ENCODE measurements at places on chromosomes 1 and 21.

DNA sequence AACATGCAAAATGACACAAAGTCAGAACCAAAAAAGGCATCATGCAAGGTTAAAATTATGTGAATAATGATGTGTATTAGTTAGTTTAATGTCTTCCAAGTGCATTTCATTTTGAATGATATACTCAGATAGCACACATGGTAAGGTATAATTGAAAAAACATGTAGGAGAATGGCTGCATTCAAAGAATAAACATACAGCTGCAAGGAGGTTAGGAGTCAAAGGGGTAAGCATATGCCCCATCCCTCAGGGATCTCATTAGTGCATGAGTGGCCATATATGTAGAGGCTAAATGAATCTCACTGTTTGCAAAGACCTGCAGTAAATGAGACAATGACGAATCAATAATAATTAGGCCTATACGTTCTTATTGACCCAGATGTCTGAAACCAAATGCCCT, 179.7 kb upstream of the HOOK1 start:
- DNase-seq, result no peak

GRCh38 chr1:13507075-13507474, 6.7 kb downstream of the LRRC38 start:
- no peak for DNase-seq

DNA sequence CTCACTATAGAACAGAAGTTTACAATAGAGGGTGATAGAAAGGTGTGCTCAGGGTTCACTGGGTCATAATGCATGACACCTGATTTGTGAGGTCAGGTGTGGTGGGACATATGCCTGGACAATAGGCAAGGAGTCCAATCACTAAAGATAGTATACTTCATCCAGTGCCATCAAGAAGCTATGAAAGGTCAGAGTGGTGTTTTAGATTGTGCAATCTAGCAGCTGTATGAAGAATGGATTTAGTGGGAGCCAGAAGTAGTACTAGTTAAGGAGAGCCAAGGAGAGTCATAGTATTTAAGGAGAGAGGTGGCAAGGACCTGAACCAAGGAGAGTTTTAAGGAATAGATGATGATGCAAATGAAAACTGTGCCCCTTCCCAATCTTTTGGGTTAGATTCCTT, 80.6 kb upstream of the C1orf105 start:
- DNase-seq, result no peak

DNA sequence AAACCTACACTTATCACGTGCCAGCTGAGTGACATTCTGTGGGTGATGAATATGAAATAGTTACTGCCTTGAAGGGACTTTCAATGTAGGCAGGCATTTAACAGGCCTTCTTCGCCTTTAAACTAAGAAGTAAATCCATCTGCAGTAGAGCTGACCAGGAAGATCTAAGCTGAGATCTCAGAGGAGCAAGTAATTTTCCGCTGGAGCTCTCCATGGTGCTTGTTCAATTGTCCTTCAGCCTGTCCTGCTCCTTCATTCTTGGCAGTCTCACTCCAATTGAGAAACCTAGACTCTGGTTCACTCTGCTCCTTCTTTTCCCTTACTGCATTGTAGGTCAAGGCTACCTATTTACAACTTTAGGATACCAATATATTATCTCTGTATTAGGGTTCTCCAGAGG, 183.5 kb downstream of the HMCN1 start:
- DNase-seq, result no peak

DNA sequence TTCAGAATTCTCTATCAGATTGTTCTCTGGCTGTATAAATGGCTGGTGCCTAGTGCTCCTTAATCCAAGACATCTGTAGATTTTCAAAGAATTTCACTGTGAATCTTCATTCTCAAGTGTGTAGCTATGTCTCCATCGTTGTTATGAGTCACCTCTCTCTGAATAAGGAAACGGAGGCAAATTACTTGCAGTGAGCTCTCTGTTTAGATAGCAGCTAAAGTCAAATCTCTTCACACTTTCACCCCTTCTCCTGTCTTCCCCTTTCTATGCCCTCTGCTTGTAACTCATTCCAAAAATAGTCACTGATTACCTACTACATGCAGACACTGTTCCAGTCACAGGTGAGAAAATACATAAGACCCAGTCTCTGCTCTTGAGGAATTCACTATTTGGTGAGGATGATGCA, 39.7 kb downstream of the CHML start:
- no peak for DNase-seq

DNA sequence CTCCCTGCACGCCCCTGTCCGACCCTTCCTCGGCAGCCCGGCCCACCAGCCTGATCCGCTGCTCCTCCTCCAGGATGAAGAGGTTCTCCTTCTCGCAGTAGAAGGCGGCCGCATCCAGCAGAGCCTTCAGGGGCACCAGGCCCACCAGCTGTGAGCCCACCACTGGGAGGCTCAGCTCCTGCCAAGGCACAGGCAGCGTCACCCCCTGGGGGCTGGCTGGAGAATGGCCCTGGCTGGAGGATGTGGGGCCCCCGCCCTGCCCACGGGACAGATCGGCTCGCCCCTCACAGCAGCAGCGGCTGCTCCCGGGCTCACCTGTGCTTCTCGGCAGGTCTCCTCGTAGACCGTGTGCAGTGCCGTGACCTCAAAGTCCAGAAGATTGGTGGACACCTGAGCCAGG, 5.3 kb downstream of the FTCD start:
- no peak for DNase-seq

- DNase-seq, result no peak
These were observed 43.8 kb downstream of the SLX9 start for GRCh38 chr21:44983421-44984206.

DNA sequence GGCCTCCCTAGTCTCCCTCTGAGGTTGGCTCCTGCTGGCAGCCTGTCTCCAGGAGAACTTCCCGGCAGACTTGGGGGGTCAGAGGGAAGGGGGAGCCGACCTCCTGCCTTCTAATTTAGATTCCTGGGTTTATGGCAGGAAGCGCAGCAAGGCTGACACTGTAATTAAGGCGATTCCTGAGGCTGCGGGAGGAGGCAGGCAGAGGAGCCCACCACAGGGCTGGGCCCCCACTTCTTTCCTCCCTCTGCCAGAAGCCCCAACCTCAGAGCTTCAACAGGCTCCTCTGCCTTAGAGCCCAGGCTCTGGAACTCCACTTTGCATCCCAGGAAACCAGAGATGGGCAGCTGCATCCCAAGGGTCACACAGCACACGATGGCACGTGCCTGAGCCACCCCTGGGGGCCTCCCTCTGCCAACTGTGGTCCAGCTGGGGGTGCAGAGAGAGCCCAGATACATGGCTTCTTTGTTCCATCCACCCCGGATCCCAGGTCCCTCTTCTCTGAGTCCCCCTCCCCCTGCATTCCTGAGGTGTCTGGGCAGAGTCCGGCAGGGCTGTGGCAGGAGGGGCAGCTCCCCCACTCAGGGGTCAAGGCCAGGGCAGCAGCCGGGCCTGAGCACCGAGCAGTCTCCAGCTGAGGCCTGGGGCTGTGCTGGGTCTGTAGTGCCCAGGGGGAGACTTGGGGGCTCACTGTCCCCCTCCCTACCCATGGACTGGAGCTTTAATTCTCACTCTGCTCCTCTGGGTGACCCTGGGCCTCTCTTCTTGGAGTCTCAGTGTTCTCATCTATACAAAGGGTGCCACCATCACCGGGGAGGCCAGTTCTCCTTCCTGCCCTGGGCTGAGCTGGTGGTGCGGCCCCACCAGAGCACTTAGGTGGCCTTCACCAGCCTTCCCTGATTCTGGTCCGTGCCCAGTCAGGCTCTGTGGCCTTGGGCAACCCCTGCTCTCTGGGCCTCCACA, 39.4 kb upstream of the FAM131C start:
- DNase-seq, result no peak

GRCh38 chr1:42209526-42210251, 45.1 kb upstream of the GUCA2A start:
- no peak for DNase-seq

- no peak for DNase-seq
These were observed 38.9 kb upstream of the GNPAT start for GRCh38 chr1:231201979-231202633.

DNA sequence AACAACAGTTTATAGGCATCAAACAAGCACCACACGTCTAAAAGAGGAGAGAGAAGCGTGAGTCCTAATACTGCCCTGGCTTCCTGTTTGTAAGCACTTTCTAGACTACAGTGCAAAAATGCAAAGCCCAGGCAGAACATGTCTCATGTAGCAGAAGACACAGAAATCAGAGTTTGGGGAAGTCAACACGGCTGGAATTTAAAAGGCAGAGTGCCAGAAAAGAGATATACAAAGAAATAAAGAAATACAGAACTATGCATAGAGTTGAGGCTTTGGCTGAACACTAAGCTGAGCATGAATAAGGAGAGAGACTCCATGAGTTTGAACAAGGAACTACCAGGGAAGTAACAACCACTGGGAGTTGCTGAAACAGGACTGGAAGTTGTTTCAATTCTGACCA, 566.6 kb upstream of the NR5A2 start:
- DNase-seq, result no peak

DNA sequence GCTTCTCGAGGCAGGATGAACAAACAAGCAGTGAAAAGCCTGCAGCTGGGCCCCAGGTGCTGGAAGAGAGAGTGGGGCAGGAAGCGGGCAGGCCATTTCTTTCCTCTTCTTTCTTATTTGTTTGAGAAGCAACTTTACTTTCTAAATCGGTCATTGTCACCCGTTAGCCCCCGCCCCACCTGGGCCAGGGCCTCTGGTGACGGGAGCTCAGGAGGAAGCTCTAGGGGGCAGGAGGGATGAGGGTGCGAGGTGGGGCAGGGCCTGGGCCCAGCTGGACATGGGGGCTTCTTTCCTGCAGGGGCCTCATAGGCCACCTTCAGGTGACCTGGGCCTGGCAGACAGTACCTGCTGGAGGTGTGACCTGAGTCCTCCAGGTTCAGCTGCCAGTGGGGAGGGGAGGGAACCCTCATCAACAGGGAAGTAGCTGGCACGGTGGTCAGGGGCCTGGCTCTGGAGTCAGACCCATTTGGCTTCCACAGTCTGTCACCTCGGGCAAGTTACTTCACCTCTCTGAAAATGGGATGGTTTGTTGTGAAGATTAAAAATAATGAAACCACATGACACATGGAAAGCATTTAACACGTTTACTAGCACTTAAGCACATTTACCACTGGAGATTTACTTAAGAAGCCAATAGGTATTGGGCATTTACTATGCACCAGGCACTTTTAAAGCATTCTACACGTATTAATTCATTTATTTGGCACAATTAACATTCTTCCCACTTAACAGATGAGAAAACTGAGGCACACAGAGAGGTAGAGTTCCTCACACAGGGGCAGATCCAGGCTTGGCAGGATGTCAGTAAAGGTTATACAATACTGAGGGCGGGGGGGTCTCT, 54.1 kb upstream of the ID3 start:
- no peak for DNase-seq

GRCh38 chr1:39047374-39048229, 21.5 kb downstream of the NDUFS5 start:
- DNase-seq, result no peak

GRCh38 chr1:167668108-167668507, 38.1 kb downstream of the RCSD1 start:
- DNase-seq, result no peak

GRCh38 chr1:61323681-61324328, 241.4 kb downstream of the NFIA start:
- no peak for DNase-seq

DNA sequence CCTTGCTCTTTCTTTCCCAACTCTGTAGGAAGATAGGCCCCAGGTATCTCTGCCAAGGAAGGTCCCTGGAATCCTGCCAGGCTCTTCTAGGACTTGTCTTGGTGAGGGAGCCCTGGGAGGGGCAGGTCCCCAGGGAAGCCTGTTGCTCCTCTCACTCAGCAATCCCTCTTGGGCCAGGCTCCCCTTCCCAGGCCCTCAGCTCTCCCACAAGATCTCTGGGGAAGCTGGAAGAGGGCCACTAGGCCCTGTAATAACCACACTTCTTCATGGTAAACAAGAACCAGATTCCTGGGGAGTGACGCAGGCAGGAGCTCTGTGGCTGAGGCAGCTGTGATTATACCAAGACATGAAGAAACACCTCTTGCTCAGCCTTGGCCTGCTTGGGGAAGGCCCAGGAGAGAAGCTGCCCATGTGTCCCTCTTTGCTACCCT, 9.9 kb upstream of the MAPKAPK2 start:
- DNase-seq, result no peak

GRCh38 chr1:21618561-21619374, 50.4 kb downstream of the RAP1GAP start:
- DNase-seq, result no peak

- no peak for DNase-seq
These were observed 64.8 kb downstream of the PRDM2 start for GRCh38 chr1:13764588-13765332.

DNA sequence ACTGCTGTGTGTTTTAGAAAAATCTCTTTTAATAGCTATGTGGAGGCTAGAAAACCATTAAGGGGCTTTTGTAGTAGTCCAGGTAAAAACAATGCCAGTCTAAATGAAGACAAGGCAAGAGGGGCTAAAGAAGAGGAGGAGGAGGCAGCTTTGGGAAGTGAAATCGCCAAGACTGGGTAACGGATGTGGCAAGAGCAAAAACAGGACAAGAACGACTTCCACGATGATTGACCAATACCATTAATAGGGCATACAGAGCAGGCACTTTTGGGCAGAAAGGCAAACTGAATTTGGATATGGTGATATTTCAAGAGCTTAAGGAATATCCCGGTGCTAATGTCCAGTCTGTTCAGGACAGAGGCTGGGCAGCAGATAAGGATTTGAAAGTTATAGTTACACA, 22.0 kb downstream of the COA6 start:
- DNase-seq, result no peak

DNA sequence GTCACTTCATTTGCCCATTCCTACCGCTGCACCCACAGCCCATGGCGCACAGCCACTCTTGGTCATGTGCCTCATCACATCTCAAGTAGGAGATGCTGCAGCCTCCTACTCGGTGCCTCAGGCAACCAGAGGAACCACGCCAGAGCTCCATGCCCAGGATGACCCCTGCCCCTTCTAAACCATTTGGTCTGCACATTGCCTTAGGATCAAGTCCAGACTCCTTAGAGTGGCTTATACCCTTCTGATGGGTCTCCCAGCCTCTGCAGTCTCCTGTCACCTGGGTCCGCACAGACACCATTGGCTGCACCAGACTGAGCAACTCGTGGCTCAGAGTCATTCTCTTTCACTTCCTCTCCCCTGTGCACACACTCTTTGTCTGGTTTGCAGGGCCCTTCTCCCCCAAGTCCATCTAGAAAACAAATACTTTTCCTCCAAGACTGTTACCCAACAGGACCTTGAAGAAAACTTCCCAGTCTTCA, 2.2 kb upstream of the ADORA3 start:
- DNase-seq, result no peak

GRCh38 chr1:1390675-1391074, 8.5 kb downstream of the CCNL2 start:
- DNase-seq, result no peak

DNA sequence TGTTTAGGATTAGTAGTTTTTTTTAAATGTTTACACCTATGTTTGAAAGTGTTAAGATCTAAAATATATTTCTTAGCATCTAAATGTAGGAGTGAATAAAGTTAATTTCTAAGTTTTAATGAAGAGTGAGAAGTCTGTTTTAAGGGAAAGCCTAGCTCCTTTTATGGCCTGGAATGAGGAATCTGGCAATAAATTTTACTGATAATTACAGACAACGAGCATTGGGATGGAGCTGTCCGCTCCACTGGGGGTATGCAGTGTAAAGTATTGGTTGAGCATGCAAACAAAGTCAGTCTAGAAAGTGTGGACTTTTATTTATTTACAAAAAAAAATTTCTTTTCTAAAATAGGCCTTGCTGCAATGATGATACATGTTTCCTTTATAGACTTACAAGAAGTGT, 19.0 kb downstream of the CLIC6 start:
- DNase-seq, result no peak

- no peak for DNase-seq
These were observed 85.1 kb downstream of the VAV3 start for GRCh38 chr1:107879927-107880326.

- no peak for DNase-seq
These were observed 74.2 kb downstream of the ATF6 start for GRCh38 chr1:161840363-161840762.

- no peak for DNase-seq
These were observed 187.4 kb upstream of the KCNK2 start for GRCh38 chr1:214895011-214895600.
